Stimulated activated CD4-positive, alpha-beta T cell treated with anti-CD3 and anti-CD28 coated beads, Interleukin-1b, Interleukin-23, amount 100 ng/mL, for 1 hour (primary cell): ENCODE measurements at places on chromosomes 11 and 22.

- no peak for DNase-seq
Observed at GRCh38 chr11:100467821-100468508, 219.1 kb upstream of the ARHGAP42 start.

DNA sequence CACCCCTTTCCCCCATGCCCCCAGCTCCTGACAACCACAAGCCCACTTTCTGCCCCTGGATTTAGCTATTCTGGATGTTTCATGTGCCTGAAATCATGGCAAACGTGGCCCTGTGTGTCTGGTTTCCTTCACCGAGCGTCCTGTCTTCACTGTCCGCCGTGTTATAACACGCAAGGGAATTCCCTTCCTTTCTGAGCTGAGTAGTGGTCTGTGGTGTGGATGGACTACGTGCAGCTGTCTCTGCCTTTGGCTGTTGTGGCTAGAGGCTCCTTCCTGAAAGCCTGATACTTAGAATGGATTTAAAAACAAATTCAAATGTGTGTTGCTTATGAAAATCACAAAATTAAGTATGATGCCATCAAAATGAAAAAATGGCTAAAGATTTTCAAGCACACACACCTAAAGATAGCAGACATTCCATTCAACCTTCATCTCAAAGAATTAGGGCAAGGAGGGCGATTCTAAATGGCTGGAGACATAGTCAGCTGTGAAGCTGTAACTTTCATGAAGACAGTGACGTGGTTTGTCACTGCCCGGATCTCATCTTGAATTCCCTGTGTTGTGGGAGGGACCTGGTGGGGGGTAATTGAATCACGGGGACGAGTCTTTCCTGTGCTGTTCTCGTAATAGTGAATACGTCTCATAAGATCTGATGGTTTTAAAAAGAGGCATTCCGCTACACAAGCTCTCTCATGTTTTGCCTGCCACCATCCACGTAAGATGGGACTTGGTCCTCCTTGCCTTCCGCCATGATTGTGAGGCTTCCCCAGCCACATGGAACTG lies 30.5 kb downstream of the KCNQ1 start:
- DNase-seq: no peak

DNA sequence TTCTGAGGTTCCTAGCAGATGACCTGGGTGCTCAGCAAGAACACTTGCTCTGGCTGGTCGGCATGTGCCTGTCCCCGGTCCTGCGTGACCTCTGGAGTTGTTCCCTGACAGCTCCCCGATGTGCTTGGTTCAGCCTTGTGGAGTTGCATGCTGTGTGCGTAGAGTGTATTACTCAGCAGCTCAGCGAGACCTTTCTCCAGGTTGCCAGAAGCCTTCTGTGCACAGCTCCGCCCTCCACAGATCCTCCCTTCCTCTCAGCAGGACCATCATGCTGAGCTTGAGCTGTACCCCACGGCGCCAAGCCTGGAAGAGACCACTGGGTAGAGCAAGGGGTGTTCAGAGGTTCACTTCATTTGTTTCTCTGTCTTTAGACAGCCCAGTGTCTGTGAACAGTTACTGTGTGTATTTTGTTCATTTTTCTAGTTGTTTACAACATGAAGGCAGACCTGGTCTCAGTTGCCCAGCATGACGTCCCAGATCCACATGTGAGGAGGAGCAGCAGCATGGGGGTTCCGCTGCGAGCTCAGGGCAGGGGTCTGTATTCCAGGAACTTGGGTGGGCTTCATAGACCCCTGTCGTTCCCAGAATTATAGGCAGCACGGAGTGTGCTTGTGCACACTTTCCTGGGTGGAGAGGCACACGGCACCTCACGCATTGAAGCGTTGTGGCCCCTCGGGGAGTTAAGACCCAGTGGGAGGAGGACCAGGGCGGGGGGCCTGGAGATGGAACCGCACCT lies 148.6 kb downstream of the IGLL1 start:
- DNase-seq: no peak

DNA sequence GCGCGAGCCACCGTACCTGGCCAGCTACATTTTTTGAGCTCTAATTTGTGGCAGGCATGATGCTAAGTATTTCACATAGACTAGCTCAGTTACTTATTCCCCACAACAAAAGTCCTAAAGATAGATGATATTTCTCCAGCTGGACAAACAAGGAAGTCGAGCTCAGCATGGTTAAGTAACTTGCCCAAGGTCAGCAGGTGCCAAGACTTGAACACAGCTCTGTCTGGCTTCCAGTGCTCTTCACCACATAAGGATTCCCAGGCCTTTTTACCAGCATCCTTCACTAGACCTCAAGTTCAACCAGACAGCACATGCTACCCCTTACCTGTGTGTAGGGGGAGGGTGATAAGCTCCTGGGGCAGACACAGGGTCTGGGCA lies 177.3 kb upstream of the NCAM1 start:
- no peak for DNase-seq

DNA sequence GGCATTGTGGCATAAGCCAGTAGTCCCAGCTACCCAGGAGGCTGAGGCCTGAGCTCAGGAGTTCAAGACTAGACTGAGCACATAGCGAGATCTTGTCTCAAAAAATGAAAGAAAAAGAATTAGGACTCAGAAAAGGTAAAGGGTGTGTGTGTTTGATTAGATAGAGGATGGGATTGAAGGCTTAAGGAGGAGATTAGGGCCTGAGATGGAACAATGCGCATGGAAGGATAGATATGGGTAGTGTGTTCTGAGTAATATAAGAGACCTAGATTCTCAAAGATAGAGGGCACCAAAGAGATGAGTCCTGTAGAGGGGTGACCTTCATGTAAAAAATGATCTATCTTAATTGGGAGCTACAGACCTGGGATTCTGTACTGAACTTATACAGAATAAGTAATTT lies 17.3 kb upstream of the RAB30 start:
- no peak for DNase-seq

- no peak for DNase-seq
Observed at GRCh38 chr11:12099132-12099873, 11.1 kb upstream of the MICAL2 start.

GRCh38 chr22:24330636-24331035 lies 60.0 kb downstream of the SPECC1L start:
- DNase-seq: no peak

- no peak for DNase-seq
Observed at GRCh38 chr11:119322360-119322739, 5.4 kb upstream of the MCAM start.
